GM18507 (cell line): ENCODE measurements at places on chromosomes 13 and 19.

- DNase-seq, result no peak
Observed at GRCh38 chr19:2666344-2666994, 36.0 kb downstream of the GNG7 start.

DNA sequence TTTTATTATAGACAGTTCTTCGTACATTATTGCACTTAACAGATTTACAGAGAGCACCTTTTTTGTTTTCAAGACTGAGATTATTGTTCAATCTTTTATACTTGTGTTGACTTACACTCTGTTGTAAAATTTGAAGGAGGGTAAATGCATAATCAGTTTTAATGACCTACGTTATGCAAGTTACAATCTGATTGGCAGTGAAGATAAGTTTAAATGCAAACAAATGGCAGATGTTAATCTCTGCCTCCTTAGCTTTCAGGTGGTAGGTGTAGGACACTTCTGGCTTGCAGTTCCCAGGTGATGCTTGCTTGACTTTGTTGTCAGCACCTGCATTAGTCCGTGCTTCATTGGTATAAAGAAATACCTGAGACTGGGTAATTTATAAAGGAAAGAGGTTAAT lies 424.9 kb downstream of the FGF9 start:
- DNase-seq, result no peak

DNA sequence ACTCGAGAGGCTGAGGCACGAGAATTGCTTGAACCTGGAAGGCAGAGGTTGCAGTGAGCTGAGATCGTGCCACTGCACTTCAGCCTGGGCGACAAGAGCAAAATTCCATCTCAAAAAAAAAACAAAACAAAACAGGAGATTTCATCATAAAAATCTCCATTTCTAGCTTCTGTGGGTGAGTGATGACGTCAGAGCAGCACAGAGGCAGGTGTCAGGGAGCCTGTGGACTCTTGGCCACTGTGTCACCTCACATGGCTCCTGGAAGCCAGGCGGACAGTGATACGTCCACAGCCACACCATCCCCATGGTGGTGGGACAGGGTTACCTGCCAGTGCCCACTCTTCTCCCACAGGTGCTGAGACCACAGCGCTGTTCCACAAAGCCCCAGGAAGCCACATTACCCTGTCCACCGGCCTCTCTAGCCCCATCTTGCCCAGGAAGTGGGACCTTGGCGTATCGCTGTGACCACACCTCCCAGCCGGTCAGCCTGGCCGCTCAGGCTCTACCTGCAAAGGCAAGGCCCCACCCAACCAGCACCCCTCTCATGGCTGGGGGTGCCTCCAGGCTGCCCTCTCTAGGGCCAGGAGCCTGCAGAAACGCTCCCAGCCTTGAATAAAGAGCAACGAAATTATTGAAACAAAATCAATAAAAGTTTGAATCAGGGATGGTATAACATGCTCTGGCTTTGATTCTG lies 2.5 kb upstream of the FXYD3 start:
- no peak for DNase-seq

DNA sequence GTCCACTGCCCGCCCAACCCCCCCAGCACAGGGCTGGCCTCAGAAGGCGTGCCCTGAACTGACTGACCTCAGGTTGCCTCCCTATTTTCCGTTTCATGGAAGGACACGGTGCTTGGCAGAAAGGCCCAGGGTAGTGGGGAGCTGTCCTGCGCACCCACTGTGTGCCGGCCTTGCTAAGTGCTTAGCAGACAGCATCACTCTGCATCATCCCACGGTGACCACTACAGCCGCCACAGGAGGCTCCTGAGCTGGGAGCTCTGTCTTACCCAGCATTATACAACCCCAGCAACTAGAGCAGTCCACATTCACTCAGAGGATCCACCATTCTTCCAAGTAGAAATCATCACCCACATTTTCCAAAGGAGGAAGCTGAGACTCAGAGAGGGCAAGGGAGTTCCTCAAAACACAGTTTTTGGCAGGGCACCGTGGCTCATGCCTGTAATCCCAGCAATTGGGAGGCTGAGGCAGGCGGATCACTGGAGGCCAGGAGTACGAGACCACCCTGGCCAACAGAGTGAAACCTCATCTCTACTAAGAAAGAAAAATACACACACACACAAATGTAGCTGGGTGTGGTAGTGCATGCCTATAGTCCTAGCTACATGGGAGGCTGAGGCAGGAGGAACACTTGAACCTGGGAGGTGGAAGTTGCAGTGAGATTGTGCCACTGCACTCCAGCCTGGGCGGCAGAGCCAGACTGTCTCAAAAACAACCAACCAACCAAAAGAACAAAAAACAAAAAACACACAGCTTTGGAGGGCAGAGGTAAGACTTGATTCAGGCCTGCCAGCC lies 1.6 kb downstream of the SBK2 start:
- DNase-seq, result no peak

- DNase-seq, result no peak
Observed at GRCh38 chr19:2567580-2567979, 91.7 kb downstream of the GADD45B start.

DNA sequence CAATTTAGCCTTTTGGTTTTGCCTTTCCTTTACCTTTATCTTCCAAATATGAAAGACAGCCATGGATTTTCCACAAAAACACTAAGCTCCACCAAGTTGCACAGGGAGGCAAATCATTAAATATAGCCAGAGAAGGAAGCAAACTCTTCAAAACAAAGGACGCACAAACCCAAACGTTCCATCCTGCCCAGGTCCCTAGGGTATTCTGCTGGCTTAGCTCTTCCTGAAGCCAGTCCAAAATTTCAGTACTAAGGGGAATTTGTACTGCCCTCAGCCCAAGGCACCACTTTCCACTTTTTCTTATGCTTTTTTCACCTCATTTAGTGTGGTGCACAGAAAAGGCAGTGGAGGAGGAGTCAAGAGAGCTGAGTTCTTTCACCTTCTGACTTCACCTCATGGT lies 169.9 kb downstream of the FLT1 start:
- DNase-seq, result no peak

DNA sequence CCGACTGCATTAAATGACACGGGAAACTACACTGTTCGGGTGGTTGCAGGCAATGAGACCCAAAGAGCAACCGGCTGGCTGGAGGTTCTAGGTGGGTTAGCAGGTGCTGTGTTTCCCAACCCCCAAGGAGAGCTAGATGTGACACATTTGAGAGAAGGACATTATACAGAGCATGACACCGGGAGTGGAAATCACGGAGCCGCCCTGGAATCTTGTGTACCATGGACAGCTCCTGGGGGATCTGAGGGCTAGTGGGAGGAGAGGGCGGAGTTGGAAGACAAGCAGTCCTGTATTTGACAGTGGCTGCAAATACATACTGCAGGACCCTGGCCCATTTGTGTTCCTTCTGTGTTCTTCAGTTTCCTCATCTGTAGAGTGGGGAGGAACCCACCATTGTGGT lies 2.3 kb downstream of the CEACAM18 start:
- no peak for DNase-seq

- DNase-seq, result no peak
Observed at GRCh38 chr19:15260939-15261338, 28.7 kb upstream of the EPHX3 start.

- DNase-seq, result no peak
Observed at GRCh38 chr13:112143753-112144615, 77.0 kb downstream of the SOX1 start.

DNA sequence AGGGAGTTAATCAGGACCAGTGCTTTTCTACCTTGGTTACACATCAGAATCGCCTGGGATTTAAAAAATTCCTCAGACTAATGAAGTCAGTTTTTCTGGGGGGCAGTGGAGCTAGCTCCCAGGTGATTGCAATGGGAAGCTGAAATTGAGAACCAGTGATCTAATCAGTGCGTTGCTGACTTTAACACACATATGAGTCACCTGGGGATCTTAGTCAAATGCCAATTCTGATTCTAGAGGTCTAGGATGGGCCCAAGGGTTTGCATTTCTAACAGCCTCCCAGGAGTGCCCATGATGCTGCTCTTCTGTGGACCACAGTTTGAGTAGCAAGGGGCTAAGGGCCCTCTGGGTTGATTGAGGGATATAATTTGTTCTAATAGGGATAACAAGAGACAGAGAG lies 54.5 kb downstream of the KL start:
- no peak for DNase-seq

DNA sequence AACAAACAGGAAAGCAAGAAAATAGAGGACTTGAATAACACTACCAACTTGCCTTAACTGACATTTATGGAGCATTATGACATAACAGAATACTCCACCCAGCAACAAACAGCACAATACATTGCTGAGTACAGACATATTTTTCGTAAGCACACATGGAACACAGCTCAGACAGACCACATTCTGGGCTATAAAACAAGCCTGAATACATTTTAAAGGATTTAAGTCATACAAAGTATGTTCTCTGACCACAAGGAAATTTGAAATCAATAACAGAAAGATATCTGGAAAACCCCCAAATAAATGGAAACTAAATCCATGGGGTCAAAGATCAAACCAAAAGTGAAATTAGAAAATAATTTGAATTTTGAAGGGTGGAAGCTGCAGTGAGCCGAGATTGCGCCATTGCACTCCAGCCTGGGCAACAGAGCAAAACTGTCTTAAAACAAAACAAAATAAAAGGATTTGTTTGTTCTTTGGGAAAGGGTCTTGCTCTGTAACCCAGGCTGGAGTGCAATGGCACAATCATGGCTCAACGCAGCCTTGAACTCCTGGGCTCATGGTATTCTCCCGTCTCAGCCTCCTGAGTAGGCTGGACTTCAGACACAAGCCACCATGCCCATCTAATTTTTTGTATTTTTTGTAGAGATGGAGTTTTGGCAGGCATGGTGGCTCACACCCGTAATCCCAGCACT lies 5.6 kb downstream of the ZDHHC20 start:
- DNase-seq, result no peak

GRCh38 chr19:4044990-4045465 lies 21.7 kb downstream of the ZBTB7A start:
- no peak for DNase-seq

DNA sequence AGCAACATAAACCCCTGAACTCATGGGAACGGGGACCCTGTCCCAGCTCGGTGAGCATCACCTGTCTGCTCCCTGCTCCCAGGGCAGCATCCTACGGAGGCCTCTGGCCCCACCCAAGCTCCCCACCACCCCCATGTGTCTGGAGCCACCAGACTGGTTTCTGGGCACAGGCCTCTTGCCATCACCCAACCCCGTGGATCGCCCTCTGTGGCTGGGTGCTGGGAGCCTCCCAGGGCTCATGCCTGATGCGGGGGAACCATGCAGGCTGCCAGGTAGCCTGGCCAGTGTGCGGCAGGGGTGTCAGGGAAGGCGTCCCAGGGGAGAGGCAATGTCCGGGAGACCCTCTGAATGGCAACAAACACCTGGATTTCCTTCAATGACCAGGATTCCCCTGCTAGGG lies 2.7 kb downstream of the MICOS13 start:
- no peak for DNase-seq

DNA sequence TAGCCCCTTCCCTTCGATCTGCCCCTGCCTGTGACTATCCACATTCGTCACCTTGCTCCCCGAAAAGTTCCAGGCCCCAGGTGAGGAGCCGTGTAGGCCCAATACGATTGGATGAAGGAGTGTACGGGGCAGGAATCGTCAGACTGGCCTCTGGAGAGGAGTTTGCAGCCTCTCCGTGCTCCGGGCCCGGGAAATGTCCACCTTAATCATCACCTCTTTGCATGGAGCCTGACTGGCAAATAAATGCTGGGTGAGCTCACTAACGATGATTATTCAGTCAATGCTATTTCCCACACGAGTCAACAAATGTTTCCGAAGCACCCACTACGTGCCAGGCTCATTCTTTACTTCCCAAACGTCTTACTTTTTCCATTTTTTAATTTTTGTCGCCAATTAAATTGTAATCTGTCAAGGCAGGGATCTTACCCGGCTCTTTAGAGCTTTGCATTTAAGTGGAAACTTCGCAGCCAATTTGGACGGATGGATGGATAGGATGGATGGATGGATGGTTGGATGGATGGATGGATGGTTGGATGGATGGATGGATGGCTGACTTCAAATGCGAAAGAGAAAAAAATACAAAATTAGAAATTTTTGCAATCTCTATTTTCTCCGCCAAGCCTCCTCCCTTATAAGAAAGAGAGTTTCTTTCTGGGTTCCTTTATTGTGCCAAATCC lies 45.8 kb downstream of the TGDS start:
- DNase-seq, result no peak

DNA sequence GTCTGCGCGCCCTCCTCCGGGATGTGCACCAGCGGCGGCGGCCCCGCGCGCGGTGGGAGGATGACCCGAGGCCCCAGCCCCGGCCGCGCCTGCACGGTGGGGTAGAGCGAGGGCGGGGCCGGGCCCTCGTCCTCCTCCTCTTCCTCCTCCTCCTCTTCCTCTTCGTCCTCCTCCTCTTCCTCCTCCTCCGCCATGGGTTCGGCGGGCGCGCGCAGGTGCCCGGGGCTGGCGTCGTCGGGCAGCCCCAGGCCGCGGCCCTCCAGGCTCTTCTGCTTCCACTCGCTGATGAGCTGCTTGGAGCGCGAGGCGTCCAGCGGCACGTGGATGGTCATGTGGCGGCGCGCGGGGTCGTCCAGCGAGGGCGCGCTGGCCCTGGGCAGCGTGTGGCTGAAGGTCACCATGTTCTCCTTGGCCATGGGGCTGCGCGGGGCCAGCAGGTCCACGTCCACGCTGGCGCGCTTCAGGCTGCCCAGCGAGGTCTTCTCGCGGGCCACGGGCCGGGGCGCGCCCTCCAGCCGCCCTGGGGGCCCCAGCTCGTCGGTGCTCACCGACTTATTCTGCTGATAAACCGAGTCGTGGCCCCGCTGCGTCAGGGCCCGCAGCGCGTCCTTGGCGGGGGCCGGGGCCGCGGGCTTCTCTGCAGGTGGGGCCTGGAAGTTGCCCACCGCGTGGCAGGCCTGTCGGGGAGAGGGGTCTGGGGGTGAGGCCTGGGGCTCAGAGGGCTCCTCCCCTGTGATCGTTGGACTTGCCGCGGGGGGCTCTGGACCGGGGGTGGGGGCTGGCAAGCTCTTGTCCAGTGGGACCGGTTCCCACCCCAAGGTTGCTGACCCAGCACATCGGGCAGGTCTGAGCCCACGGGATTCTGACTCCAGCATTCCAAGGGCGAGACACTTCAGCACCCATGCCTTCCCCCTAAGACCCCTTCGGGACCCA lies 8.3 kb downstream of the PLPPR3 start:
- no peak for DNase-seq

GRCh38 chr19:4064149-4064495 lies 2.6 kb downstream of the ZBTB7A start:
- DNase-seq, result no peak

GRCh38 chr19:55488986-55489710 lies 912 bp downstream of the SSC5D start:
- no peak for DNase-seq

- no peak for DNase-seq
Observed at GRCh38 chr13:45838171-45838745, 13.3 kb downstream of the SIAH3 start.
